ENCODE measurements at places on chromosomes 6 and 20.

DNA sequence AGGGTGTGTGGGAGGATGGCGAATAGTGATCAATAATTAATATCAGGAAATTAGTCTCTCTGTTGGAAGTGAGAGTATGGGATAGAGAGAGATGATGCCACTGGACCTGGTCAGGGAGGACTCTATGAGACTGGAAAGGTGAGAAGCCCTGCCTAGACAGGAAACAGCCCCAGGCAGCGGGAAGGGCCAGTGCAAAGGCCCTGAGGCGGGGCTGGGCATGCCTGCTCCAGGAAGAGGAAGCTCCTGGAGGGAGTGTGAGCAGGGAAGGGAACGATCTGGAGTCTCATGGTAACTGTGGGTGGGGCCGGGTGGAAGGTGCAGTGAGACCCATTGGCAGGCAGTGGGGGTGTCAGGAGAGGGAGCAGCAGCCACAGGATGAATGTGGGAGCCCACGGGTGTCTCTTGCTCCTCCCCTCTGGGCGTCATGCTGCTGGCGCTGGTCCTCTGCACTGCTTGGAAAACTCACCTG lies 1.8 kb upstream of the CST3 start:
- DNase-seq, result no peak

- DNase-seq, result peak; percentile 47
Observed at GRCh38 chr6:37141281-37142049, 28.5 kb upstream of the PIM1 start.

DNA sequence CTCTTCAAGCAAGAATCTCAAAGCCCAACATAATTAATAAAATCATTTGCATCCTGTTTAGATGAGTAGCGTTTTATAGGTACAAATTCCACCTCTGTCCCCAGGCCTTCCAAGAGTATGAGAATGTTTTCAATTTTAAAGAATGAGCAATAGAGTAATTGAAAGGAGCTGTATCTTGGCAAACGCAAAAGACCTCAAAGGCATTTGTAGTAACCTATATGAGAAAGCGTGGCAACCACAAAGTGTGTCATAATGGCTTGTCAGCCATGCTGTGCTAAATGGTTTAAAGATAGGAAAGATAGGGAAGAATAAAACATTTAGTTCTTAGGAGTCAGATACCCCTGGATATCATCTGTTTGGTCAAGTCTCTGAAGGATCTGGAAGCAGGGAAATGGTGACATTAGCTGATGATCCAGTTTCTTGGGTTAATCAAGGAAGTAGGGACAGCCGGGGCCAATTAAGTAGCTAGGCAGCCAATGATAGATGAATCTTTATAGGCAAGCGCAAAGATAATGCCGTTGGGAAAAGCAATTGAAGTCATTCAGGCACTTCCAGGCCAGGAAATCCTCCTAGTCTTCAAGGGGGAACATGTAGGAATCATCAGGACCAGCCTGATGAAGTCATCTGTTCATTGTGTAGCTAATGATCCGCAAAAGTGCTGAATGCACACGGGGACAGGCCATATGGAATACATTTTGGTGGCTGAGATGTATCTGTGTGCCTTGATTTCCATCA lies 71.5 kb upstream of the ISM1 start:
- no peak for DNase-seq

- DNase-seq, result no peak
Observed at GRCh38 chr20:19967445-19967844, 49.7 kb upstream of the NAA20 start.

- DNase-seq, result no peak
Observed at GRCh38 chr20:36066777-36067176, 87.8 kb upstream of the EPB41L1 start.

GRCh38 chr6:7899101-7899888 lies 11.3 kb downstream of the TXNDC5 start:
- DNase-seq, result peak; percentile 29

GRCh38 chr6:27281105-27281539 lies 31.0 kb downstream of the POM121L2 start:
- DNase-seq, result no peak

DNA sequence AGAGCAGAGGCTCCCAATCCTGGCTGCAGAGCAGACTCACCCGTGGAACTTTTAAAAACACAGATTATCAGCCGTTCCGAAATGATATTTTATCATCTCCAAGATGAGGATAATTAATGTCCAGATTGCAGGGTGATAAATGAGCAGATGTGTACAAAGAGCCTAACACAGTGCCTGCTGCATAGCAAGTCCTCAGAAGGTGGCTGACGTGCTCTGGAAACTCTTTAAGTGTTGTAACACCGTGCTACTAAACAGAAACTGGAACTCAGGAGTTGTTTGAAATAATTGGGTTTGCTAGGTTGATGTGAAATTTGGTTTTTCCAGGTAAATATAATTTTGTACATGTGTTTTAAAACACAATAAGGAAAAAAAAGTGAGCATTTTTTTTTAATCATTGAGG lies 118.0 kb downstream of the ARMC2 start:
- no peak for DNase-seq

DNA sequence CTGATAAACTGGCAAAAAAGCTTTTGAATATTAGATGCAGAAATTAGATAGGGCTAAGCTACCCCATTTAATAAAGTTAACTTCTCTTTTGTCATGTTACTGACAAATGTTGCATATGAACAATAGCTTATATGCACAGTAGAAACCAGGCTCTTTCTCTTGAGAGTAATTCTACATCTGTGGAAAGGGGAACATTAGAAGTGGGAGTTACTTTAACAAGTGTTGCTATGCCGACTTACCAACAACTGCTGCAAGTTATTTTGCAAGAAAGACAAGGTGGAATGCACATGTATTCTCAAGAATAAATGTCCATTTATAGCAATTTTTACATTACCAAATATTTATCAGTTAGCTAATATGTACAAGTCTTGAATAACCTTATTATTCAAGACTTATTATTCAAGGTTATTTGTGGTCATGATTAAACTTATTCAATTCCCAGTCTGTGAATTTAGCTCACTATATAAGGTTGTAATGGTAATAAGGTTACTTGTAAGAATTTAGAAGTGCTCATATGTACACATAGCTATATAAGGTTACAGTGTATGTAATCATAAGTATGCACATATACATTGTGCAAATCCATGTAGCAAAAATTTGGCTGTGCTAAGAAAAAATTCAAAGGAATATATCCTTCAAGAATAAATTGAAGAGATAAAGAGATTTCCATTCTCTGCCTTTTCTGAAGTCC lies 38.3 kb downstream of the ADGRG6 start:
- no peak for DNase-seq

- peak; percentile 56 for DNase-seq
Observed at GRCh38 chr20:62156592-62157386, 13.2 kb downstream of the SS18L1 start.

GRCh38 chr20:9141070-9141469 lies 72.2 kb downstream of the PLCB4 start:
- no peak for DNase-seq

GRCh38 chr6:76803038-76803580 lies 660.2 kb downstream of the HTR1B start:
- DNase-seq, result no peak

DNA sequence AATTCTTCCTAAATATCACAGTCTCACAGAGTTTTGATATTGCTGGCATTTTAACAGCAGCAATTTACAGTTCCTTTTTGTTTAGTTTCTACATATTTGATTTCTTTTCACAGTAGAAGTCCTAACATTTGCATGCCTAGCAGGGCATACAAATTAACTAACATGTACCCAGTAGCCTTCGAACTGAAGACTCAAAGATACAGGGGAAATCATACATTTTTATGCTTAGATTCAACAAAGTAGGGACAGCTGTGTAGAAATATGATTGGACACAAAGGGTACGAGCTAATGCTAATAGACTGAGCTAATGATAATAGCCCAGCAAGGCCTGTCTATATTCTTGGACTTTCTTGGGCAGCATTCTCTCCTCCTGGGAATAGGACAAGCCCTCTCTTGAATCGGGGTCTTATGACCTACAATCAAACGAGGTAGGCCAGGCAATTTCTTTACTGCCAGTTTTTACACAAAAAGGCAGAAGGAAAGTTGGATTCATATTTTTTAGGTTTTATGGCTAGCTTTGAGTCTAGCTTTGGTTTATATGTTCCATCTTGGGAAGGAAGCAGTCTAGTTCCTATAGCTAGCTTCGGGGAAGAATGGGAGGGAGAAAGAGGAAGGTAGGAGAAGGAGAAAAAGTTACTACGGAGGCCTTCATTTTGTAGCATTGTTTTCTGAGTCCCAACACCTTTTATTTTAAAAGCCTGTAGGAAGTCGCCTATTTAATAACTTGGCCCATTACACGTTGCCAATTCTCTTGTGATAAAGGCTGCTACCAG lies 115.8 kb downstream of the HFE start:
- no peak for DNase-seq

DNA sequence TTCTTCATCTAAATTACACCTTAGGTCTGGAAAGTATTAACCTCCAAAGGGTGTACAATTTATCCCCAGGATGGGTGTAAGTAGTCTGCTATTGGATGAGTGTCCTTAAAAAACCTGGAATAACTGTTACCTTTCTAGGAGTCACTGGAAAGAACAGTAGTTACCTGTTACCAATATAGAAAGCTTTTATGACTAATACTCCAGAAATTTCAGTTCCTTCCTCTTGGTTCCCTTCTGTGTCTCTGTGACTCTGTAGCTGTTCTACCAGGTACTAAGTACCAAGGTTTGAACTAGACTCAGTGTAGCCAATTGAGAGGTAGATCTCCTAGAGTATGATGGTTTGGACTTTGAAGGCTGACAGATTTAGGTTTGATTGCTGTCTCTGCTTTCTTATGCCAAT lies 47.0 kb upstream of the TBX18 start:
- DNase-seq, result no peak

GRCh38 chr6:113011389-113011788 lies 664.3 kb downstream of the RFPL4B start:
- DNase-seq, result no peak

GRCh38 chr20:59747671-59748515 lies 143.6 kb downstream of the PHACTR3 start:
- no peak for DNase-seq

- DNase-seq, result no peak
Observed at GRCh38 chr6:10964684-10965083, 77.8 kb downstream of the SYCP2L start.

DNA sequence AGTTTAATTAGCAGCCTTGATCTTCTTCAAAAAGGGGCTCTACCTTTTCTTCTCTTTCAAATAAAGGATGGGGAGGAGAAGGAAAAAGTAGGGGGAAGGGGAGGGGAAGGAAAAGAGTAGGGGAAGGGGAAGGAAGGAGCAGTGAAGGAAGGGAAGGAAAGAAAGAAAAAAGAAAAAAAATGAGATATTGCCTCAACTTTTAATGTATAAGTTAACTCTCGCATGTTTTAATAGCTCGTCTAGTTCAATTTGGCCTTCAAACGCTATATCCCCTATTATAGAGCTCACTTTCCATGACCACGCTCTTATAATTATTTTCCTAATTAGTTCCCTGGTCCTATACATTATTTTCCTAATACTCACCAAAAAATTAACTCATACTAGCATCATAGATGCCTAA lies 11.9 kb upstream of the RIPOR2 start:
- DNase-seq, result no peak

- no peak for DNase-seq
Observed at GRCh38 chr6:29641430-29642148, 8.6 kb upstream of the GABBR1 start.

GRCh38 chr20:37344506-37345338 lies 1.2 kb upstream of the SRC start:
- DNase-seq, result peak; percentile 70

- no peak for DNase-seq
Observed at GRCh38 chr6:3768502-3768901, 17.0 kb upstream of the PXDC1 start.

- DNase-seq, result no peak
Observed at GRCh38 chr6:136716917-136717715, 75.2 kb downstream of the MAP3K5 start.

- no peak for DNase-seq
Observed at GRCh38 chr20:60281295-60281694, 323.1 kb downstream of the CDH26 start.

DNA sequence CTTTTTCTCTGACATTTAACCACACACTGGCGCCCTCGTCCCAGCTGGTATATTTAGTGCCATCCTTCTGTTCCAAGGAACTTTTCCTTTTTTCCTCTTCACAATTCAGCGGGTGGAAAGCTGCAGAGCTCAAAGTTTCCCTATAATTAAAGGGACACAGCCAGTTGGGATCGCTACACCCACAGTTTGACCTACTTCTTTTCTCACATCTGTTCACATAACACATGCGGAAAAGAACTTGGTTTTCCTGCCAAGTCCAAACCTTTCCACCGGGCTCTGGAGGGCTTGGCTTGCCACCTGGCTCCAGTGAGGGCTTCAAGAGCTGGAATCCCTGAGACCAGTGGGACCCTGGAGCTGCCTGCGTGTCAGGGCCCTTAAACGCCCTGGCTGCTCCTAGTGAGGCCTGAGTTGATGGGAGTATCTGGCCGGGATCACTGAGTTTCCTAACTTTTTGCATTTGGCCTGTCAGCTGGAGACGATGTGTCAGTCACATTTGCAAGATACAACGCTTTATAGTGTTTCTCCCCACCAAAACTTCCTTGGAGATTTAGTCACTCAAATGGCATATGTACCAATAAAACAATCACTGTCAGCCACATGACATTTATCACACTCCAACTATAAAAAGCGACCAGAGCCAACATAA lies 176.0 kb downstream of the SASH1 start:
- no peak for DNase-seq

DNA sequence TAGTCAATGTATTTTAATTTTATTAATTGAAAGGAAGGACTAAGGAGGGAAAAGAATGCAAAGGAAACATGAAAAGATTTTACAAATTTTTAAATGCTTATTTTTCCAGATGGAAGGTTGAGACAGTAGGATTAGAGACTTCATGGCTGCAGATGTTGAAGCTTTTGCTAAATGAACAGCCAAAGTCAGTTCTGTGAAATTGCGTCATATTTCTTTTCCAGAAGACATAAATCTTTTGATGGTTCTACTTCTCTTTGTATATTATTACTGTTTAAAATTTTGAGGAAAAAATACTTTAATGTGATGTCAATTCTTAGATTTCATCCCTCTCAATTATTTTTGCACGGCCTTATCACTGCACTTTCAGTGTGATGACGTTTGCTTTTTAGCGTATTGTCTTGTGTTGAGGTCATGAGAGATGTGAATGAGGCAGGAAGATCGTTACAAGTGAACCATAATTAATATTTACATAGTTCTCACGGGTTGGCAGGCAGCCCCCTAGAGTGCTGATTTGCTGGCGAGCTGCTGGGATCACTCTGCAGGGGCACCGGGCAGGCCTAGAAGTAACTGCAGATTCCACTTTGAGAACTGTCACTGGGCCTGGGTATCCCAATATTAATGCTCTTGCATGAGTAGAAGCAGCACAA lies 158.1 kb downstream of the TBXT start:
- no peak for DNase-seq

GRCh38 chr20:46984405-46984804 lies 89.8 kb downstream of the EYA2 start:
- DNase-seq, result no peak

- DNase-seq, result no peak
Observed at GRCh38 chr20:18266282-18266681, 22.0 kb upstream of the ZNF133 start.

GRCh38 chr6:35962779-35963560 lies 42.1 kb upstream of the SRPK1 start:
- no peak for DNase-seq

- no peak for DNase-seq
Observed at GRCh38 chr6:36841756-36842155, 2.5 kb upstream of the CPNE5 start.

- DNase-seq, result no peak
Observed at GRCh38 chr6:70957284-70957617, 391 bp upstream of the B3GAT2 start.

Measured in right kidney (tissue), 9 donors.